ENCODE measurements at places on chromosomes 5 and 9.
A peak's percentile ranks its signal among the peaks of the same experiment; 100 is the strongest.

GRCh38 chr5:60162441-60162840 is 268.9 kb upstream of the PDE4D start:
- no peak for DNase-seq

DNA sequence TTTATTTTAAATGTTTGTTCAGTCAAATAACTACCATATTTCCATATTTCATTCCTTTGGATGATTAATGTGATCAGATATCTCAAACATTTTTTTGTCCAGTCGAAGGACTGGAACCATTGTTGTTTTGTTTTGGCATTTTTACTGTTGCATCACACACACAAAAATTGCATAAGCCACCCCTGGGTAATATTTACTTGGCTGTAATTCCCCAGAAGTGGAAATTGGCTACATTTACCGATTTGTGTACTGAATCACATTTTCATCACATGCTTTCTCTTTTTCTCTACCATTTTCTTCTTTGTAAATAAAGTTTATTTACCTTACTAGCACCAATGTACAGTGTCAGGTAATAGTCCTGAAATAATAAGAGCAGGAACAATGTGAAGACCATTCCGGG is 1729.7 kb upstream of the WWC1 start:
- DNase-seq, result no peak

DNA sequence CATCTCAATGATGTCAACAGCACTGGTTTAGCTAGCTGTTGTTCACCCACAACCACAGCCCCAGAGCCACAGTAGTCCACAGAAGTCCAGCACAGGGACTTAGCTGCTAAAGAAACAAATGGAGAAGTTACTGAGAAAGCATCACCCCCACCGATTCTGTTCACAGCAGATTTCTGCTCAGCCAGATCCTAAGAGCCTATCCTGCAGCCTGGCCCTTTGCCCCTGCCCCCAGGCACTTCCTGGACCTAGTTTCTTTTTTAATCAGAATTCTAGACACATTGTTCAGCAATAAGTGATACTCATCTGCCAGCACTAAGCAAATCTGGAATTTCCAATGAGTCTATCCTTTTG is 7.4 kb downstream of the B4GALT1 start:
- no peak for DNase-seq

- DNase-seq, result no peak
Measured at GRCh38 chr5:54230936-54231685, 79.3 kb downstream of the ARL15 start.

GRCh38 chr9:37730839-37731238 is 22.8 kb upstream of the TRMT10B start:
- no peak for DNase-seq

DNA sequence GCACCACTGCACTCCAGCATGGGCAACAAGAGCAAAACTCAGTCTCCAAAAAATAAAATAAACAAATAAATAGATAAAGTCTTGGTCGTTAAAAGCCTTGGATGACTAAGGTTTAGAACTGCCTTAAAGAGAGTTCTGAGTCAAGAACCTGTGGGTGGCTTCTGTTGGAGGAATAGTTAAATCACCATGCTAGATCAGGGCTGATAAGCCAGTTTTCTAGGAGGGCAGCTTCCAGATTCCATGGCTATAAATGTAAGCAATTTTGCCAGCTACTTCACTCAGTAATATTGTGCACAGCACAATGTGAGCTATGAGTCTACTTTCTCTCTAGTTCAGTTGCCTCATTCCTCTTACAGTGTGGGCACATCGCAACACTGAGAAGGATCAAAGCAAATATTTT is 242.1 kb upstream of the NUDT12 start:
- no peak for DNase-seq

GRCh38 chr5:143695941-143696340 is 116.0 kb upstream of the HMHB1 start:
- no peak for DNase-seq

DNA sequence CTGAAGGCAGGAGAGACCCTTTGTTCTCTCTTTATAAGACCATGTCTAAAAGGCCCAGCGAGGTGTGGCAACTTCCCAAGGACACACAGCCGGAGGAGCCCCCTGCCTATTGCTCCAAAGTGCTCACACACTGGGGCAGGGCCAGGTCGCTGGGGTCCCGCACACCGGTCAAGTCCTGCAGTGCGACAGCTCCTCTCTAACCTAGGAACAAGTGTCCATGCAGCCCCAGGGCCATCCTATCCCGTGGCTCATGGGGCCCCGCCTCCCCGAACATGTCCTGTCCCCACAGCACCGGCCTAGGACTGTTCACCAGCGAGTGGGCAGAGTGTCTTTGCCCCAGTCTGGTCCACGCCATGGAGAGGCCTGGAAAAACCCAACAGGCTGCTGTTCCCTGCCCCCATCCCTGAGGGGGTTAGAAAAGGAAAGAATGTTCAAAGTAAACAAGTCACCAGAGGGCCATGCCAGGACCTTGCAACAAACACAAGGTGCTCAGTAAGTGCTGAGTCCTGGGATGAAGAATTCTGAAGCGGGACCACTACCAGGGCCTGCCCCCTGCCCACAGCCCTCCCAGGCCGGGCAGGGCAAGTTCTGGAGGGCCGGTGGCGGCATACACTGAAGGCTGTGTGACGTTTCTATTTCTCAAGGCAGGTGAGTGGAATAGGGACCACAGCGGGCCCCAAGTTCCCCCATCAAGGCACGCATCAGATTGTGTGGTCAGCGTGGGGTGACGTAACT is 938 bp downstream of the NINJ1 start:
- DNase-seq, result no peak

DNA sequence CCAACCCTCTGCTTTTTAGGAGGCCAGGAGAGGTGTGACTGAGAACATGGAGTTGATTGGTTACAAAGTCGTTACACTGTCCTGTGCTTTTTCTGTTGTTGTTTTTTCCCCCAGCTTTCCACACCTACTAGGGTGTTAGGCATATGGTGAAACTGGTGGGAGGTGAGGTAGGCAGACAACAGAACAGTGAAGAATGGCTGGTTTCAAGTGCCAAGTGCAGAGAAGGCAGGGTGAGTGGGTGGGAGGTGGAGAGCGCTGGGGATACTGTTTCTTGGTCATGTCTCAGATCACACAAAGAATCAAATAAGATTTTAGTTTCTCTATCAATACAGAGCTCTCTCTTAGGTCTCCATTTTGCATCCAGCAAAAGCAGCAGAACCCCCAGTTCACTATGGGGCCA is 2.2 kb upstream of the SPTAN1 start:
- DNase-seq, result no peak

- peak; percentile 13 for DNase-seq
Measured at GRCh38 chr9:136087741-136088480, 7.2 kb downstream of the NACC2 start.

DNA sequence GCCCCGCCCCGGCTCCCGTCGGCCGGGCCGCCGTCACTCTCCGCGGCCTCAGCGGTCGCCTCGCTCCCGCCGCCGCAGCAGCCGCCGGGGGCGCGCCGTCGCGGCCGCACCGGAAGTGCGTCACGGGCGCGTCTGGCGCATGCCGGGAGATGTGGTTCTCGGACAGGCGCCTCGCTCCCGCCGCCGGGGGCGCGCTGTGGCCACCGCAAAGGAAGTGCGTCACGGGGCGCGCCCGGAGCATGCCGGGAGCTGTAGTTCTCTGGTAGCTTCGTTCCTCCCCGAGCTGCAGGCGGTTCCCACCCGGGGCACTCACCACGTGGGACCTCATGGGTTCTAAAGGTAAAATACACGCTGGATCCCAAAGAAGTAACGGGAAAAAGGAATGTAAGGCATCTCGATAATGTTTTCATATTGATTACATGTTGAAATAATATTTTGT is at the start of gene UBAC1:
Gene UBAC1, minus strand, starts transcription at position 97 of the 439 bp plus-strand sequence. CDS start 211 bp downstream, outside the sequence.
- DNase-seq, result peak; percentile 97

DNA sequence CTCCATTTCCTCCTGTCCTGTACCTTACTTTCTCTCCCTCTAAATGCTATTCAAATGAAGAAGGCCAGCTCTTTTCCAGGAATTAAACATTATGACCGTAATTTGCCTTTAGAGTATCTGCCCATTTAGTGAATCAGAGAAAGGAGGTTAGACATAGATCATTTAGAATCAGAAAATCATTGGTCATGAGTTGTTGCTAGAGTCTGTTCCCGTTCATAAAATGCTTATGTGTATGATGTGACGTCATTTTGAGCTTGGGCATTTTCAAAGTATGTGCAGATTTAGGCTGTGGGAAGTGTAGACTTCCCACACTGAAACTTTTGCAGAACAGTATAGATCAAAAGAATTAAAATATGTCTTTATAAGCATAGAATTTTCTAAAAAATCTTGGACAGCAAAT is 163.0 kb downstream of the ALDH1A1 start:
- DNase-seq, result no peak

GRCh38 chr5:169978714-169979113 is 1.6 kb downstream of the INSYN2B start:
- no peak for DNase-seq

DNA sequence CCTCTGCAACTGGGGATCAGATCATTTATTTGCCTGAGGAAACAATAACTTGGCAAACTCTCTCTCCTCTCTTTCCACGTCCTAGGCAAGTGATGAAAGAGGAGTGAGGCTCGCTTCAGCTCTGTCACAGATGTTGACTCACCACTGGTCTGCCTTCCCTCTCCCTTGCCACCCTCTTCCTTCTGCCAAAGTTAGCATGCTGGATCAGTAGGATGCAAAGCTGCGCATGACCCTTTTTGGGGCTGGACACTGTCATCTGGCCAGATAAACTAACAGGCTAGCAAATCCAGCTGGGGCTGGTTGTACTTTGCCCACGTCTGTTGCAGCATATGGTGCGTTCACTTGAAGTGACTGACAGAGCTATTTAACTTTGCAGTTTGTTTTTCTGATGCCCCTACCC is 36.2 kb upstream of the SMARCA2 start:
- DNase-seq, result no peak

GRCh38 chr5:146956217-146956616 is 77.7 kb upstream of the PPP2R2B start:
- no peak for DNase-seq

DNA sequence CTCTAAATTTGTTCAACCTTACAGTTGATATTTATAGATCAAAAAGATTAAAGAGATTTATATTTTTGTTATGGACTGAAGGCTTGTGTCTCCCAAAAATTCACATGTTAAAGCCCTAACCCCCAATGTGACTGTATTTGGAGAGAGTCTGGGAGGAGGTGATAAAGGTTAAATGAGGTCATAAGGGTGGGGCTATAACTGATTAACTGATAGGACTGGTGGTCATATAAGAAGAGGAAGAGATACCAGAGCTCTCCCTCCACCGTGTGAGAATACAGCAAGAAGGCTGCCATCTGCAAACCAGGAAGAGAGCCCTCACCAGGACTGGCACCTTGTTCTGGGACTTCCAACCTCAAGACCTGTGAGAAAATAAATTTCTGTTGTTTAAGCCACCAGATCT is 264.3 kb downstream of the ENC1 start:
- no peak for DNase-seq

GRCh38 chr5:75281716-75282465 is 45.2 kb upstream of the ANKRD31 start:
- DNase-seq, result no peak

DNA sequence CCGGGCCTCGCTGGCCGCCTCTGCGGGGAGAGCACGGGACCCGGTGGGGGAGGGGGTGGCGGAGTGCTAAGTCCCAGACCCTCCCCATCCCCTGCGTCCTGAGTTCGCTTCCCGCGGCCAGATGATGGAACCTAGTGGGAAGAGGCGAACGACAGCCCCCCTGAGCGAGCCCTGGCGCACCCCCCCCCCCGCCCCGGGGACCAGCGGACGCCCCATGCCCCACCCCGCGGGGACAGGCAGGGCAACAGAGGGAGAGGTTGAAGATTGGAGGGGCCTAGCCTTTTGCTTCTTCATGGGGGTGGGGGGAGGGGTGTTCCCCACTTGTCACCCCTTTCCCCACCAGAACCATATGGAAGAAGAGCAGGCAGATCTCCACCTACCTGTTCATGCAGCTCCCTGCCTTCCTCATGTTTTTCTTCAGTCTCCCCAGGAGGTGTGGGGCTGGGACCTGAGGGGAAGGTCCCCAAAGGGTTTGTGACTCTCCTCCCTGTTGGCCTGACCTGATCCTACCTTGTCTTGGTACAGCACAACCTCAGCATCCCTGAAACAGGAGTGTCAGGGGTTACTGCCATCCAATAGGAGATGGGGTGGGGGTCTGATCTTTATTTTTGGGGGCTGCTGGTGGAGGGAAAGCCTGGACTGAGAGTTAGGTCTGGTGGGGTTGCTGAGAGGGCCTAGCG is 485 bp downstream of the FAM53C start:
- no peak for DNase-seq

GRCh38 chr9:81292056-81292805 is 397.1 kb downstream of the TLE1 start:
- DNase-seq, result no peak

GRCh38 chr5:171115519-171115918 is 193.5 kb upstream of the TLX3 start:
- DNase-seq, result no peak

DNA sequence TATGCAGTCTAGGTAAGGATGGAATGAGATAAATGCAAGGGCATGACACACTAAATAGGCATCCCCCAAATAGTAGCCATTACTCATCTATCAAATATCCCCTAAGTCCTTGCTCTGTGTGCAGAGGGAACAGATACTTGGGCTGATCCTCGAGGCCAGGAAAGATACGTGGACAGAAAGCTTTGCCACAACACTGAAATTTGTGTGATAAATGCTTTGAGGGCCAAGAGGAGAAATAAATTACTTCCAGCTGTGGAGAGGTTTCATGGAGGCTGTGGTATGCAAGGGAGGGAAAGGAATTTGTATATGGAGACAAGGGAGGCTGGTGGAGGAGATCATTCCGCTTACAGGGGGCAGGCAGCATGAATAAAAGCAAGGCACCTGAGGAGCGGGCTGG is 18.5 kb downstream of the ATOX1 start:
- no peak for DNase-seq

DNA sequence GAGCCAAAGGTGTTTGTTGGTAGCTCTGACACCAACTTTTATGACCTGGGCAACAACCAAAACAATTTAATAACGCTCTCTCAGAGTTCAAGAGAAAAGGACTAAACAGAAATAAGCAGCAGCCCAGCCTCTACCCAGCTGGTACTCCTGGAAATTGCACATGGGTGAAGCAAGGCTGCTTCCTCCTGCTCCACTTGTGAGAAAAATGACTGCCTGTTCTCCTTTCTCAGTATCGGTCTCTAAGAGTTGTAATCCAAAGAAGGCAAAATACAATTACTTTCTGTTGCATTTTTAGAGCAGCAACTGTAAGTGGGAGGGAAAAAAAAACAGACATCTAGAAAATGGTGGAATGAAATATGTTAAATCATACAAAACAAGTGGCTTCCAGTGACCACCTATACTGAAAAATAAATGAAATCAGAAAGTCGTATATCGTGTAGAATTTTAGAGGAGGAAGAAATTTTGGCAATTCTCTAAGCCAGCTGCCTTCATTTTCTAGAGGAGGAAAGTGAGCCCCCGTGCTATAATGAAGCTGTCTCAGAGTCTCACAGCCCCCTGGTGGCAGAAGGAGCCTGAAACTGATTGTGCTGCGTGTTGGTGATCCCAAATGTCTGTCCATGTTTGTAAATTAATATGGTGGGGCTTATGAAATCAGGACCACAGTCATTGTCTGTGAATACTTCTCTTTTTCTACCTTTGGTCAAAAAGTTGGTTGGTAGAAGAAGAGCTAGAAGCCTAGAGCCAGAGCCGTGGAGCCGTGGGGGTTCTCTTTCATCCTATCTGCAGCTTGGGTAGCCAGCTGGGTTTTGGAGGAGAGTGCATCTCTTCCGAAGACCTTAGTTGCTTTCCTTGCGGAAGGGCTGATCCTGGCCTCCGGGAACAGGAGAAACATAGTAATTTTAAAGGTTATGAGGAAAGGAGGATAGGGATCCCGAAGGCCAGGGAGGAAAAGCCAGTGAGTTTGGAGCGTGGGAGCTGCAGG is 139.9 kb downstream of the PIP5K1B start:
- no peak for DNase-seq

- no peak for DNase-seq
Measured at GRCh38 chr5:82570-82969, 9.4 kb upstream of the PLEKHG4B start.

GRCh38 chr5:80093796-80094195 is 58.6 kb downstream of the THBS4 start:
- DNase-seq, result no peak
